ENCODE measurements at places on chromosomes 4 and X.

GRCh38 chrX:149462849-149463248, 42.3 kb downstream of the IDS start:
- no peak for DNase-seq

- DNase-seq: no peak
Observed at GRCh38 chr4:82553020-82553419, 8.8 kb downstream of the TMEM150C start.

DNA sequence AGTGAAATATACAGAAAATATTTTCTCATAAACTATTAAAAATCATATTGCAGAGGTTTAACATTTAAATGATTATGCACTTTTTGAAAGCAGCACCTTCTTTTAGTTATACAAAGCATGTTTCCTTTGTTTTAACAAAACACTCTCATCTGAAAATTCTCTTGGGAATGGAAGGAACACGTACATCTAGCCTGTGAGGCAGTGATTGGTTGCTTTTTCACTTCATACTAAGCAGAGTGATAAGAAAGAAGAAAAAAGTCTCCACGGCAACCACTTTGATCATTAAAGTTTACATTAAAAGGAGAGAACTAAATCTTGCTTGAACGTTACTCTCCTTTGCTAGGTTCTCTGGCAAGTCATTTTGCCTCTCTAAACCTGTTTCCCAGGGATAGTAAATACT, 41.7 kb upstream of the H2AZ1 start:
- DNase-seq: no peak

DNA sequence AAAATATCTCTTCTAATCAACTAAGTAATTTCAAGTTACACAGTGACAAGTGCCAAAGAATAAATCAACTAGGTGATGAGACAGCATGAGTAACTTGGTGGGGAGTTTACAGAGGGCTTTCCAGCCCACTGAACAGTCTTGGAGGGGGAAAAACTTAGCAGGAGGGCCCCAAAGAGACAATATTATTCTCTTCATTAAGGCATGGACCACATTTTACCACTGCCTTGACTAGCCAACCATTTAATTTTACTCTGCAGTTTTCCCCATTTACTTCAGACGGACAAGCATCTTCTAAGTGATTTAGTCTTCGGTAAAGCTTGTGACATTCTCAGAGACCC, 25.3 kb upstream of the GATB start:
- no peak for DNase-seq

DNA sequence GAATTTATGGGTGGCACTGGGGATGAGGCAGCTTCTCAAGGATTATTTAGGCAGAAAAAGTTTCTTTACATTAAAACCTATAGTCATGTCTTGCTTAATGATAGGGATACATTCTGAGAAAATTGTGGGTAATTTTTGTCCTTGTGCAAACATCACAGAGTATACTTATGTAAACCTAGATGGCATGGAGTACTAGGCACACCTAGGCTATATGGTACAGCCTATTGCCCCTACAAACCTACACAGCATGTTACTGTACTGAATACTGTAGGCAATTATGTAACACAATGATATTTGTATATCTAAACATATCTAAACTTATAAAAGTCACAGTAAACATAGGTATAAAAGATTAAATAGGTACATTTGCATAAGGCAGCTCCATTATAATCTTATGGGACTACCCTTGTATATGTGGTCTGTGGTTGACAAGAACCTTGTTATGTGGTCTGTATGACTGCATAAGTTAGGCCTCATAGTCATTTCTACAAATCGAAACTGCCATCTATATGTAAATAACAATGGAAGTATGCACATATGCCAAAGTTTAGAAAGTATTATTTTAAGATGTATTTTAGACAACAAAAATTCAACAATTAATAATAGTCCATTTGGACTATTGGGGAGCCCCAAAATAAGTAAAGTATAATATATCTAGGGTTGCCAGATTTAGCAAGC, 87.3 kb downstream of the CFAP299 start:
- no peak for DNase-seq

GRCh38 chrX:69015564-69016292, 149.5 kb downstream of the PJA1 start:
- no peak for DNase-seq

DNA sequence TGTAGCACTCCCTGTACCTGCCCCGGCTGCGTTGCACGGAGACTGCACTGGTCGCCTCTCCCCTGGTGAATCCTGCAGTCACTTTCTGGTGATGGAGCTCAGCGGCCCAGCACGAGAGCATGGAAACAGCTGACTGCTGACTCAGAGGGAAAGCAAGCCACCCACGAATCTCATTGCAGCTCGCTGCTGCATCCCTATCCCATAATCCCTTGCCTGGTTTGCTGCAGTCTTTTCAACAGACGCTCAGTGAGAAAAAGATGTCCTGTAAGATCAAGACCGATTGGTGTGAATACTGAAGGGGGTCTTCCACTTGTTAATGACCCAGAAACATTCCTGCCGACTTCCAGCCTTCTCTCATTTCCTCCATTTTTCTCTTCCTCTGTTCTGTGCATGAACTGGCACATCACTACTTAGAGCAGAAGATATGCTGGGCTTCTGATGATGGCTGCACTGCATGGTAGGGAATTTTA, 52.9 kb downstream of the TRIM2 start:
- no peak for DNase-seq

GRCh38 chr4:22504922-22505321, 10.9 kb downstream of the ADGRA3 start:
- DNase-seq: no peak

DNA sequence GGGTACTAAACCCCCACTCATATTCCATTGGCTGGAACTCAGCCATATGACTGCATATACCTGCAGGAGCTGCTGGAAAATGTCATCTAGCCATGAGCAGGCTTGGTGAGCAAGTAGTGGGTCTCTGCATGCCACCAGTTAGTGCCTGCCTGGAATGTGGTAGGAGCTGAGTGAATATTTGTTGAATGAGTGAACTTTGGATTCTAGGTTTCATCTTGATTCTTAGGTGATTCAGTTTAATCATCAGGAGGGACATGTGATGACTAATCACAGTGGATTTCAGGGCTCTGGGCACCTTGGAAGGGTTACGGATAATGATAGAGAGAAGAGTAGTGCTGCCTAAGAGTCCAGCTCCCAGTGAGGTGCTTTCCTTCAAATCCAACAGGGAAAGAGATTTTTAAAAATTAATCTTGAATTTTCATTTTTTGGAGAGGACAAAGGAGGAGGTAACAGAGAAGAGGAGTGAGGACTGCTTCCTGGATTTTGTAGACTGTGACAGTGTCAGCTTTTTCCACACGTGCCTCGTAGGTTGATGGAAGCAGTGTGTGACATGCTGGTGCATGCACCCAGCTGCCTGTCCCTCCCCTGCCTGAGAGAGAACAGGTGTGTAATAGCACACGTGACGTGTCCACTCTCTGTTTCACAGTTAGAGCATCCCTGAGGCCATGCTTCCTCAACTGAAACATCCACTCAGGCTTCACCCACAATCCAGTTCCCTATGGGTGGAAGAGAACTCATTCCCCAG, 30.4 kb downstream of the NHS start:
- DNase-seq: no peak

DNA sequence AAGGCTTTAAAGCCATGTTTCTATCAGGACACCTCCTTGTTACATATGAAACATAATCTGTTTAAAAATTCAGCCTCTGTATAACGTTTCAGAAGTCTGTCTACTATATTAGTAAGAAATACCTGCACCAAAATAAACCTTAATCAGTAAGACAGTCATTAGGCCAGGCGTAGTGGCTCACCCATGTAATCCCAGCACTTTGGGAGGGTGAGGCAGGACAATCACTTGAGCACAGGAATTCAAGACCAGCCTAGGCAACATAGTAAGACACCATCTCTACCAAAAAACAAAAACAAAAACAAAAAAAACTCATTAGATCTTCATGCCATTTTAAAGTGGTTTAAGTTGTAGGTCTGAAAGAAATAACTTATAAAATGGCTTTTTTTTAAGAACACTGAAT, 107.5 kb upstream of the STIM2 start:
- no peak for DNase-seq

GRCh38 chrX:114626323-114626722, 42.4 kb downstream of the HTR2C start:
- DNase-seq: no peak
